ENCODE measurements at places on chromosomes 7 and 10. TPM values are rescaled to one million over a fixed set of nuclear protein-coding genes. Genes with fewer than 3 reads are reported as not detected.

DNA sequence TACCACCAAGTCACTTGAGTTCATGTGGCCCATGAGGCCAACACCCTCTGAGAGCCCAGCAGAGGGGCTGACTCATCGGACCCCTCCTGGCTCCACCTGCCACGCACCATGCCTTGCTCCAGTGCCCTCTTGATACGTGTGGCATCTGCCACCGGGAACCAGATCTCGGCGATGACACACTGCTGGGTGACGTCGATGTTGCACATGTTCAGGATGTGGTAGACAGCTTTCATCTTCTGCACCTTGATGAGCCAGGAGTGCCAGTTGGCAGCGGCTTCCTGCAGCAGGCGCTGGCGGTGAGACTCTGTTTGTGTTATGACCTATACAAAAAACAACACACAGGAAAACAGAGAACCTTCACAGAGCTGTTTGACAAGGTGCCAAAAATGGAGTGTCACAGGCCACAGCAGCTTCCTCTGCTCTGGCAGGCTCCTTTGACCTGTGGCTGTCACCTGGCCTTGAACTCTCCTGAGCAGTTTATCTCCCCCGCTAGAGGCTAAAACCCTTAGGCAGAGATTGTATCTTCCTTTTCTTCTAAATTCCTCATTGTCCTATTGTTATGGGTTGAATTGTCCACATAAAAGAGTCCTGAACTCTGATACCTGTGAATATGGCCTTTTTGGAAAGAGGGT lies 45.2 kb upstream of the TMEM213 start:
- H3K27ac ChIP-seq, result peak overlapping the region; percentile 66
- no peaks in the 10 kb centered on the region for H3K36me3 ChIP-seq
- H3K4me3 ChIP-seq, result no peak overlapping the region
- DNase-seq, result peak; percentile 98
- no peaks in the 10 kb centered on the region for H3K27me3 ChIP-seq

Gene RAPGEF5
- total RNA-seq, result not detected

Gene CCL24
- not detected for total RNA-seq

DNA sequence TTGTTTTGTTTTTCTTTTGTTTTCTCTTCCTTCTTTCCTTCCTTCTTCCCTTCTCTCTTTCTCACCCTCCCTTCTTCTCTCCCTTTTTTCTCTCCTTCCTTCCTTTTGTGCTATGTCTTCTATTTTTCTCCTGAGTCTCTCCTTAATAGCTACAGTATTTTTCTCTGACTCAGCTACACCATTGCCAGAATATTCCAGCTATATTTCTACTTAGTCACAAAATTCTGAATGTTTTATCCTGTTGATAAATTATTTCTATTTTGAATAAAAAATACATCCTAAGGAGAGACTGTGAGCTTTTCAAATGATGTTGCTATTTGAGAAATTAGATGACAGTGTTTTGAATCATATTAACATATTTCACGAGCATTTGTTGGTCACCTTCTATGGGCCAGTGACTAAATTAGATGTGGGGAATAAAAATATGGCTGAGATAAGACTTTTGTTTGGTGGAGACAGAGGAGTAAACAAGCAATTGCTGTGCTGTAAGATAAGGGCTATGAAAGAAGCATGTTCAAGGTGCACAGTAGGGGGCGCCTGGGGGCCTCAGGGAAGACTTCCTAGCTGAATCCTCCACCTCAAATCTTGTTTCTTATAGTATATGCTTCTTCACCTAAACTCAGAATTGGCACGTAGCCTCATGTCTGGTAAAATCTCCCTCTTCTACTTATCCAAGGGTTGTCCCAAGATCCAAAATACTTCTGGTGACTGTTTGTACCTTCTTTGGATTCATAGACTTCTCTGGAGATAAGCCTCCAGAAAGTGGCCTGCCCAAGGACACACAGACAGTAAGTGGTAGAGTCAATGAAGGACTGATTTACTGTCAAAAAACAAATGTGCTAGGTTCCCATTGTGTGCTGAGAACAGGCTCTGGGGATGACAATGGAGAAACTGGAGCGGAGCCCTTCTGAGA lies 115.5 kb upstream of the CREB5 start:
- H3K4me1 ChIP-seq, result no peaks in the 10 kb centered on the region
- H3K4me3 ChIP-seq, result no peak overlapping the region
- H3K36me3 ChIP-seq, result no peaks in the 10 kb centered on the region
- DNase-seq, result peak; percentile 37
- no peak overlapping the region for H3K27ac ChIP-seq

DNA sequence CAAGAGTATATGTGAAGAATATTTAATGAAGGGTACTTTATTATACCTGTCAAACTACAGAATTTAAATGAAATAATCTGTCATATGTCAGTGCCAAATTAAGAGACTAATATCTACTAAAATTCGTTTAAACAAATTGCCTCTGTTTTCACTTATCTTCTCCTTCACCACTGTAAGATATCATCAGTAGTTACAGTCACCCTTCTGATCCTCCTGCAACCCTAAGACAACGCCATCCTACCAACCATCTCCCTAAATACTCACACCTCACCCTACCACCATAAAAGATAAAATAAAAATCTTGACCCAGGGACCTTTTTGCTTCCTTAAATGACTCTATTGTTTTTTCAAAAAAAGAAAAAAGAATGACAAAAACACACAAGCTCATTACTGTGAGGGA lies 20.8 kb downstream of the EZH2 start:
- H3K4me3 ChIP-seq, result no peak overlapping the region
- no peak overlapping the region for H3K27ac ChIP-seq
- no peaks in the 10 kb centered on the region for H3K36me3 ChIP-seq

DNA sequence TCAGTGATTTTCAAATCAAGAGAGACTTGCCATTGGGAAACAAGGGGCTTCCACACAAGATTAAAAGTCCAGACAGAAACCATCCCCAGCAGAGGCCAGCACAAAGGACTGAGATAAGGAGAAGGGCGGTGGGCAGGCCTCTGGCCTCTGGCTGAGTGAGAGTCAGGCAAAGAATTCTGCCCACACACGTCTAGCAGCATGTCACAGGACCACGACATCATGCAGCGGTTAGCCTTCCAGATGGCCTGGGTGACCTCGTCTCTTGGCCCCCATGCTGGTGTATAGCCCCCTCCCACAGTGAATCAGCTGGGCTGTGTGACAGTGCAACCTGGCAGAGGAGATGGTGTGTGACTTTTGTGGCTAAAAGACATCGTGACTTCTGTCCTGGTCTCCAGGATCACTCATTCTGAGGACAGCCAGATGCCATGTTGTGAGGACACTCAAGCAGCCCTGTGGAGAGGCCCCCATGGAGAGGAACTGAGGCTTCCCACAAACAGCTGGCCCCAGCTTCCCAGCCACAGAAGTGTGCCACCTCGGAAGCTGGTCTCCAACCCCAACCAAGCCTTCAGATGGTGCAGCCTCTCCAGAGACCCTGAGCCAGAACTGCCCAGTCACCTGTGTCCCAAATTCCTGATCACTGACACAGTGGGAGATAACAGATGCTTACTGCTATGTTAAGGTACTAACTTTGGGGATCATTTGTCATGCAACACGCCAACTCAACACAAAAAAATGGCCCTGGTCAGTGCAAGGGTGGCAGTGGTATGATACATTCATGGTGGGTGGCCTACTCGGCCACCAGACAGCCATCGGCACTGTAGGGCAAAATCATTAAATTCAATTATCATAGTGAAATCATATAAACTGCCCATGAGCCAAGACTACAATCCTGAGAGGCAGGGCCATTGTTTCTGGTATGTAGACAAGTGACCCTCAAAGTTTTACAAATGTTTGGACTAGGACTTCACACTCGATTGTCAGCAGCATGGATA lies 73.2 kb downstream of the TNS3 start:
- no peaks in the 10 kb centered on the region for H3K27me3 ChIP-seq
- no peaks in the 10 kb centered on the region for H3K36me3 ChIP-seq
- no peak overlapping the region for H3K4me3 ChIP-seq
- DNase-seq, result no peak
- no peak overlapping the region for H3K27ac ChIP-seq

DNA sequence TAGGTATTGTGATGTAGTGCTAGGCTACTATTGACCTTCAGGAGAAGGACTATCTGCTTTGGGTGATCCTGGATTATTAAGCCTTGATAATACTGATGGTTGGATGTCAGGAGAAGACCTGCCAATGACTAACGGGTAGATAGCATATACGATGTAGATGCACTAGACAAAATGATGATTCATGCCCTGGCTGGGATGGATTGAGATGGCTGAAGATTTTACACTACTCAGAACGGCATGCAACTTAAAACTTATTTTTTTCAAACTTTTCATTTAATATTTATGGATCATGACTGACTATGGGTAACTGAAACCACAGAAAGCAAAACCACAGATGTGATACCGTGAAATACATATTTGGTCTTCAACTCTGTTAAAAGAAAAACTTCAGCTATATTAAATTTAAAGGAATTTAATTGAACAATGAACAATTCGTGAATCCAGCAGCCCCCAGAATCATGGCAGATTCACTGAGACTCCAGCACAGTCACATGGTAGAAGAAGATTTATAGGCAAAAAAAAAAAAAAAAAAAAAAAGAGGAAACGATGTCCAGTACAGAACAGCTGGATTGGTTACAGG lies 124.6 kb upstream of the CDK13 start:
- H3K27me3 ChIP-seq, result no peaks in the 10 kb centered on the region
- H3K27ac ChIP-seq, result no peak overlapping the region
- no peaks in the 10 kb centered on the region for H3K36me3 ChIP-seq
- H3K4me3 ChIP-seq, result no peak overlapping the region

- no peaks in the 10 kb centered on the region for H3K4me1 ChIP-seq
- H3K27ac ChIP-seq, result no peak overlapping the region
- DNase-seq, result no peak
Measured at GRCh38 chr10:78768876-78769275, 299.9 kb upstream of the ZMIZ1 start.

- H3K4me1 ChIP-seq, result no peaks in the 10 kb centered on the region
- H3K36me3 ChIP-seq, result no peaks in the 10 kb centered on the region
- no peak overlapping the region for H3K4me3 ChIP-seq
- no peak for DNase-seq
Measured at GRCh38 chr7:44275957-44276570, 49.3 kb downstream of the CAMK2B start.

Gene UTF1
- total RNA-seq, result 0.31 TPM

GRCh38 chr10:97850446-97850845 lies 803 bp downstream of the GOLGA7B start:
- peak overlapping the region; percentile 26 for H3K4me3 ChIP-seq
- H3K27ac ChIP-seq, result no peak overlapping the region
- peaks cover 6% of the 10 kb centered on the region for H3K27me3 ChIP-seq
- no peak for DNase-seq
- H3K36me3 ChIP-seq, result no peaks in the 10 kb centered on the region
- H3K4me1 ChIP-seq, result peaks cover 24% of the 10 kb centered on the region

Gene UCMA
- not detected for total RNA-seq

- H3K27ac ChIP-seq, result no peak overlapping the region
- no peak overlapping the region for H3K4me3 ChIP-seq
- no peak for DNase-seq
- no peaks in the 10 kb centered on the region for H3K27me3 ChIP-seq
Measured at GRCh38 chr7:26493737-26494428, 202.2 kb downstream of the SNX10 start.

DNA sequence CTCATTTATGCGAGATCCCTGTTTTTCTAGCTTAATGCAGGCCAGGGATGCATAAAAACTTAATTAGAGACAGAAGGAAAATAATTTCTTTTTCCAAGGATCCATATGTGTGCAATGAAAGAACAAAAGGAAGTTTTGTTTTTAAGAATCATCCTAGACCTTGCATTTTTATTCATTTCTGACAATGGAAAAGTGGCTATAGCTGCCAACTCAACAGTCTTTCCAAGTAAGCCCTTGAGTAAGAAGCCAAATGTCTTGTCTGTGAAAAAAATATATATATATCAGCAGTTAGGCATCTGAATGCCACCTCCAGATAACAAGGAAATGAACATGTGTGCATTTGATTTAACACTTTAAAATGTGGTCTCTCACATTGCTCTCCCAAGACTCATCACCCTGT lies 1397.6 kb downstream of the GATA3 start:
- DNase-seq, result no peak
- H3K27ac ChIP-seq, result no peak overlapping the region
- H3K4me1 ChIP-seq, result no peaks in the 10 kb centered on the region
- no peaks in the 10 kb centered on the region for H3K36me3 ChIP-seq
- H3K27me3 ChIP-seq, result no peaks in the 10 kb centered on the region

DNA sequence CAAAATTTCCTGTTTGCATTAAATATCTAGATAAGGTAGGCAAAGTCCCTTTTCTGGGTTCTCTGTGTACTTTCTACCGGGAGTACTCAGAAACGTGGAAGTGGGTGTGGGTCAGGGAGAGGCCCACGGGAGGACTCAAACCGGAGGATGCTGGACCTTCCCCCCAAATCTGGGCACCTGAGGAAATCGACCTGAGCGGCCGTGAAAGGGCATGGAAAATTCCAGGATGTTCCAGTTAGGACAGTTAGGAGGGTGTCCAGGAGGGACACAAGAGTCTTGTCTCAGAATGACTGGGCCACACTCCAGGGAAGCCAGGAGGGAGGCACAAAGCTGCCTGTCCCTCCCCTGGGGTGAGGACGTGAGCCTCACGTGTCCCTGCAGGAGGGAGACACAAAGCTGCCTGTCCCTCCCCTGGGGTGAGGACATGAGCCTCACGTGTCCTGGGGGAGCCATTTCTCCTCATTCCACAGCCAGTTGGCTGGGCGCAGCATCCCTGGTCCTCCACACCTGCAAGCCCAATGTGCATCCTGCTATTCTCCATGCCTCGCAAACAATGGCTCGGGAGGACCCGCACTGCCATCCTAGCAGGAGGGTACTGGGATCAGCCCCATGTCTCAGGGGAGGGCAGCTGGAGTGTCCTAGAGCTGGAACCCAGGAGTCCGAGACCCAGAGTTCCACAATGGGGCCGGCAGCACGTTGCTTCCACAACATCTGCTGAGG lies 190.5 kb upstream of the PPP2R2D start:
- no peak for DNase-seq
- H3K36me3 ChIP-seq, result no peaks in the 10 kb centered on the region
- no peaks in the 10 kb centered on the region for H3K4me1 ChIP-seq
- no peaks in the 10 kb centered on the region for H3K27me3 ChIP-seq
- no peak overlapping the region for H3K4me3 ChIP-seq

Gene LRRTM3
- total RNA-seq, result not detected

Gene FGFR2
- 5.6 TPM for total RNA-seq

- H3K27me3 ChIP-seq, result no peaks in the 10 kb centered on the region
- no peak overlapping the region for H3K27ac ChIP-seq
- no peak overlapping the region for H3K4me3 ChIP-seq
- no peaks in the 10 kb centered on the region for H3K36me3 ChIP-seq
- H3K4me1 ChIP-seq, result peaks cover 15% of the 10 kb centered on the region
Measured at GRCh38 chr10:70791386-70792039, 6.3 kb upstream of the TBATA start.

DNA sequence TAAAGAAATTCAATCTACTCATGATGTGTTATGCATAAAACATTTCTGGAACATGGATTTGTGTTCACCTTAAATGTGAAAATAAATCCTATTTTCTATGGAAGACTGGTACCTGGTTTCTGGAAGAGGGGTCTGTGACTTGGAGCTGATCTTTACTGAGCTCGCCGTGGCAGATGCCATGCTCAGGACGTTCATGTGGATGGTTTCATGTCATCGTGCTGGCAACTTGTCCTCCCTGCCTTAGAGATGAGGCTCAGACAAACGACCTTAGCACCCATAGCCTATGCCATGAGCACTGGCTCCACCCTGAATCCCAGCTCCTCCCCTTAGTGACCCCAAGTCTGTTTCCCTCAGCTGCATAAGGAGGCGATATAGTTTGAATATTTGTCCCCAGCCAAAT lies 7.3 kb downstream of the PPIF start:
- H3K27ac ChIP-seq, result no peak overlapping the region
- no peaks in the 10 kb centered on the region for H3K27me3 ChIP-seq
- H3K36me3 ChIP-seq, result peaks cover 52% of the 10 kb centered on the region

GRCh38 chr10:74934100-74934812 lies 107.9 kb downstream of the KAT6B start:
- no peak overlapping the region for H3K27ac ChIP-seq
- no peaks in the 10 kb centered on the region for H3K4me1 ChIP-seq
- no peaks in the 10 kb centered on the region for H3K27me3 ChIP-seq
- H3K36me3 ChIP-seq, result no peaks in the 10 kb centered on the region
- DNase-seq, result no peak
